ENCODE measurements at places on chromosomes 5 and 9. TPM values are rescaled to one million over a fixed set of nuclear protein-coding genes. Genes with fewer than 3 reads are reported as not detected.

Gene PFN3
- not detected for total RNA-seq

Gene FAM219A
- total RNA-seq, result 13.1 TPM

Gene N4BP3
- total RNA-seq, result 6.9 TPM

Gene LRRC26
- total RNA-seq, result 0.52 TPM

DNA sequence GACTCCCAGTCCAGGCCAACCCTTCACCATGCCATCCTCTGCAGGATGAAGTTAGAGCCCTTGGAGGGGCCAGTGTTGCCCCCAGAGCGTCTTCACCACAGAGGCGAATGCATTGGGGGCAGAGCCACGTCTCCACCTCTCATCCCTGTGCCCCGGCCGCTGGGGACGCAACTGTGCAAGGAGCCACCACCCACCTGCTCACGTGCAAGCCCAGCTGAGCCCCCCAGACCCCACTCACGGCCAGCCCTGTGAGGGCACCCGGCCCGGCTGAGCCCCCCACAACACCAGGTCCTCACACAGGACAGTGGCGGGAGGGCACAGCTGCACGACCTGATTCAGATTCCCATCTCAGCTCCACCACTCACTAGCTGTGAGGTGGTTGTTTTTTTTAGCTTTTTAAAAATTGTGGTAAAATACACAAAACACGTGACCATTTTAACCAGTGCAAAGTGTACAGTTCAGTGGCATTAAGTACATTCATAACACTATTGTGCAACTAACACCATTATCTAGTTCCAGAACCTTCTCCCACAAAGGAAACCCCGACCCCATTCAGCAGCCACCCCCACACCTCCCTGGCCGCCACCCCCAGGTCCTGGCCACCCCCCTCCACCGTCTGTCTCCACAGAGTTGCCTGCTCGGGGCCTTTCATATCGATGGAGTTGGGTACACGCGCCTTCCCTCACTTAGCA, 33.5 kb upstream of the UBAC1 start:
- H3K27ac ChIP-seq, result no peak overlapping the region
- no peak overlapping the region for H3K4me3 ChIP-seq
- peaks cover 5% of the 10 kb centered on the region for H3K36me3 ChIP-seq

- H3K27me3 ChIP-seq, result no peaks in the 10 kb centered on the region
- H3K4me1 ChIP-seq, result no peaks in the 10 kb centered on the region
- no peak for DNase-seq
- no peak overlapping the region for H3K27ac ChIP-seq
Measured at GRCh38 chr9:96758845-96759673, 18.8 kb downstream of the ZNF510 start.

- no peaks in the 10 kb centered on the region for H3K27me3 ChIP-seq
- peaks cover 7% of the 10 kb centered on the region for H3K36me3 ChIP-seq
- no peak for DNase-seq
- peak overlapping the region; percentile 88 for H3K27ac ChIP-seq
Measured at GRCh38 chr9:6153425-6153824, 62.2 kb upstream of the IL33 start.

Data from Calu3 (cell line).